ENCODE measurements at places on chromosomes 1 and 21.

DNA sequence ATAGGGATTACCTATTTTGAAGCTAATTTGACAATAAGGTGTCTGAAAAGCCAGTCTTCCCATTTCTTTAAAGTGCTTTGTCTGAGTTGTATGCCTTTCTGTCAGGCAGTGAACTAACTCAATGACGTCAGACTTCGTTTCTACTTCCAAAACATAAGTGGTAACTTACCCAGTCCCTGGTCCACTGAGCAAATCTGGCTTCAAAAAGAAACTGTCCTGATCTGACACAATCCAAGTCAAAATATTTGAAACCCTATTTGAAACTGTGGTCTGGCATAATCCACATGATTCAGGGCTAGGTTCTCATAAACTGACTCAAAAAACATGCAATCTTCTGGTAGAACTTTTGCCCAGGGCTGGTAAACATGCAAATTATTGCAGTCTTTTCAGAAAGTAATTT lies 34.0 kb downstream of the DIRAS3 start:
- DNase-seq = no peak

- no peak for DNase-seq
Measured at GRCh38 chr1:174902531-174903099, 97.1 kb upstream of the CACYBP start.

GRCh38 chr1:159914252-159915018 lies 10.9 kb downstream of the TAGLN2 start:
- no peak for DNase-seq

DNA sequence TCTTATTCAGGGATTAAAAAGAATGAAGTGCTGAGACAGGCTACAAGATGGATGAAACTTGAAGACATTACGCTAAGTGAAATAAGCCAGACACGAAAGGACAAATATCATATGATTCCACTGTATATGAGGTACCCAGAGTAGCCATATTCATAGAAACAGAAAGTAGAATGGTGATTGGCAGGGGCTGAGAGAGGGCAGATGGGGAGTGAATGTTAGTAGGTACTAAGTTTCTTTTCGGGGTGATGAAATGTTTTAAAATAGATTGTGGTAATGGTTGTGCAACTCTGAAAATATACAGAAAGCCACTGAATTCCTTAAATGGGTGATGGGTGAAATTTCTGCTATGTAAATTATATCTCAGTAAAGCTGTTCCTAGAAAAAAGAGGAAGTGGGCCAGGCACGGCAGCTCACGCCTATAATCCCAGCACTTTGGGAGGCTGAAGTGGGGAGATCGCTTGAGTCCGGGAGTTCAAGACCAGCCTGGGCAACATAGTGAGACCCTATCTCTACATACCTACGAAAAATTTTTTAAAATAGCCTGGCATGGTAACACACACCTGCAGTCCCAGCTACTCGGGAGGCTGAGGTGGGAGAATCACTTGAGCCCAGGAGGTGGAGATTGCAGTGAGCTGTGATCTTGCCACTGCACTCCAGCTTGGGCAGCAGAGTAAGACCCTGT lies 15.9 kb downstream of the SLC27A3 start:
- peak; percentile 75 for DNase-seq

- no peak for DNase-seq
Measured at GRCh38 chr1:37001703-37002102, 32.6 kb downstream of the GRIK3 start.

Measured in A172 (cell line).